ENCODE measurements at places on chromosomes 7 and 10.

- no peak for DNase-seq
Observed at GRCh38 chr10:92914478-92915325, 66.4 kb downstream of the EXOC6 start.

GRCh38 chr7:4882169-4883032 is 1.1 kb downstream of the RADIL start:
- no peak for DNase-seq

DNA sequence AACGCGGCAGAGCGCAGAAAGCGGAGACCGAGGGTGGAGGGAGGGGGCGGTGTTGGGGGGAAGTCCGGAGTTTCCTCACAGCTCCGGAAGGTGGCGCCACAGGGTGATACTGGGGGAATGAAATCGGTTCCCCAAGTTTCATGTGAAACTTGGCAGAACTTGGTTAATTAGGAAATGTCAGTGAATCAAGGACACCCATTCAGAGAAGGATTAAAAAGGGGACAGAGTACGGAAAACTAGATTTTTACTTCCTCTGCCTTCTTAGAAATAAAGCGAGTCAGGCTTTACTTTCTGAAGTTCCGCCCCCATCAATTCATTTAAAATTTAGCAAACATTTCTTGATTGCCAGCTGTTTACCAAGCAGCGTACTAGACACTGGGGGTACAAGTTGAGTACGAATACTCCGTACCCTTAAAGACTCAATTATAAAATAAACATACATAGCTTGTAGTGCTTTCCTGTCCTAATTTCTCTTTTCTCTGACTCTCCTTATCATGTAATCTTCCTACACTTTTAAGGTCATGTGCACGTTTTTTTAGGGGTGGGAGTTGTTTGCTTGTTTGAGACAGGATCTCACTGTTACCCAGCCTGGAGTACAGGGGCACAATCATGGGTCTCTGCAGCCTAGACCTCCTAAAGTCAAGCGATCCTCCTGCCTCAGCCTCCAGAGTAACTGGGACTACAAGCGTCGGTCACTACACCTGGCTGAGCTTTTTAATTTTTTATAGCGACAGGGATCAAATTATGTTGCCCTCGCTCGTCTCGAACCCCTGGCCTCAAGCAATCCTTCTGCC is 644 bp upstream of the ABI1 start:
- no peak for DNase-seq

- no peak for DNase-seq
Observed at GRCh38 chr7:101792051-101792681, 25.3 kb upstream of the CUX1 start.

DNA sequence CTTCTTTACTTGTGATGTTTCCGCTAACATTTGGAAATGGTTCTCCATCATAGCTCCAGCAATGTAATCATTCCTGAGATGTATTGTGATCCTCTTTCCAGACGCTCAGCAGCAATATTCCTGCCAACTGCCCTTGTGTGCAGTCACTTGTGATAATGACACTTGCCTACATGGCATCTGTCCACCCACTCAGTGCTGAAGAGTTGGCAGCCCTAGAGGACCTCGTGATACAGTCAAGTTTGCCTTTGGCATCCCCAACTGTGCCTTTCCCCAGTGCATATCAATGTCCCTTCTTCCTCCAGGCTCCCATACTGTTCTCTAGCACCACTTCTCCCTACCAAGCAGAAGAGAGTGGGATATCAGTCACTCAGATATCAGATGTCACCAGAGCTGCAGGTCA is 64.9 kb downstream of the MYOF start:
- no peak for DNase-seq

All from NCI-H774 (cell line).